ENCODE measurements at places on chromosomes 4 and X.

GRCh38 chr4:125303058-125303457 lies 11.7 kb upstream of the FAT4 start:
- DNase-seq = no peak

DNA sequence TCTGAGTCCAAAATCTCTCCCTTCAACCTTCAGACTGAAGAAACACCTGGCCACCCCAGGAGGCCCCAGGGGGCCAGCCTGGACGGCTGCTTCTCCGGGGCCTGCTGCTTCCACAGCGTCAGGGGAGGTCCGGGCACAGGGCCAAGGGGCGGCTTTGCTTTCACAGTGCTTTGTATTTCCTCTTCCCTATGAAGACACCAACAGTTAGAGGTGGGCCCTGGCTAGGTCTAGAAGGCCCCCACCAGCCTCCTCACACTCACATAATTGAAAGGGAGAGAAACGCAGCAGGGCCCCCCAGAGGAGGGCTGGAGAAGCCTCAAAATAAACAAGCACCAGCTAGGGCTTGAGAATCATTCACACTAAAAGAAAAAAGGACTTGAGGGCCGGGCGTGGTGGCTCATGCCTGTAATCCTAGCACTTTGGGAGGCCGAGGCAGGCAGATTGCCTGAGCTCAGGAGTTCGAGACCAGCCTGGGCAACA lies 17.8 kb downstream of the SCD5 start:
- DNase-seq = peak; percentile 81

DNA sequence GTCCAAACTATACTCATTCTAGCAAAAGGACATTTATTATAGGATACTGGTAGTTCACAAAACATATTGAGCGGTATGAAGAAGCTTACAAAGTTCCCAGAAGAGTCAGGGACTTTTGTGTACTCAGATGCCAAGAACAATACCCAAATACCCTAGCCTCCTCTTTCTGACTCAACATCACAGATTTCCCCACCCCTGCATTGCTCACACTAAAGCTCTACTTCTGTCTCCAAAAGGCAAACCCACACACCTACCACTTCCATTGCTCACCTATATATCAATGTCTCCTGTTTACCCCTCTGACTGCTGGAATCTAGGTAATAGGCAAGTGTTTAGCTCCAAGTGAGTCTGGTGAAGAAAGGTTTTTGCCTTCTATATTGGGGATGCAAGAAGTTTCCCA lies 100.7 kb upstream of the HCCS start:
- no peak for DNase-seq

DNA sequence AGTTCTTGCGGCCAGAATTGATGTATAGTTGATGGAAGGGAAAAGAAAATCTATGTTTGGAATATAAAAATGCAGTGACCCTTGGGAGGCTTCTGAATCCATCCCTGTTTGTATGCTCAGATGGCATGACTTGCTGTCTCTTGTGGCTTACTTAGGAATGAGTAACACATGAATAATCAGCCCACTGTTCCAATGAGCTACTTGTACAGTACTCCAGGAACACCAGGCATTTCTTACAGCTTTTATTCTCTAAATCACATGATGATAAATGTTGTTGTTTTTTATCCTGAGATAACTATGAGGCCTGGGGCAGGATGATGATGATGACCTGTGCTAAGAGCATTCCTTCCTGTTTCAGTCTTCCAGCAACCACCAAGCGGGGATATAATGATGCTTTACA lies 18.9 kb downstream of the TMPRSS11E start:
- DNase-seq = peak; percentile 73

DNA sequence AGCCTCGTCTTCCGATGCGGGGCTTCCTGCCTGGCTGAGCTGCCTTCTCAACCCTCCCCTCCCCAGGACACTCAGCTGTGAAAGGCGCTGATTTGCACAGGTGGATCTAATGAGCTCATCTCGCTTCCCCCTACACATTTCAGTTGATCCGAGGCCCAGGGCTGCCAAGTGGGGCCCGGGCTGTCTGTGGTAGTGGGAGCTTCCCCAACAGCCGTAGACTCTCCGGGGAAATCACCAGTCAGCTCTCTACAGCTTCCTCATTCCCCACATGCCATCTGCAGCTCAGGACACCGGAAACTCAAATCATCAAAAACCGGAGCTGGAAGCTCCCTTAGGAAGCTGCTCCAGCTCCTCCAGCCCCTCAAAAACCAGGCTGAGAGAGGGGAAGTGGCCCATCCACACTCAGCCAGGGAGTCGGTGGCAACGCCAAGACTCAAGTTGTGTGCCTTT lies 56.2 kb downstream of the SMIM20 start:
- DNase-seq = peak; percentile 76

DNA sequence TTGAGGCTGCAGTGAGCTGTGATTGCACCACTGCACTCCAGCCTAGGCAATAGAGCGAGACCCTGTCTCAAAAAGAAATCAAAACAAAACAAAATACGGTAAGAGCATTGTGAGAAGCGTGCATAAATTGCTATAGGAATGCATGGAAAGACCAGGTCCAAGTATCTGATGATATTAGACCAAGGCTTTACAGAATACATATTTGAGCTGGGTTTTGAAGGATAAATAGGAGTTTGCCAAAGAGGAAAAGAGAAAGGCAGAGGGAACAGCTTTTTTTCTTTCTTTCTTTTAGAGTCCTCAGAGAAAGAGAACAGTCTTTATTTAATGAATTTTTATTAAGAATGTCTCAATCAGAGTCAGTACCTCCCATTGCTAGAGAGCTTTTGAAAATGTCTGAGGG lies 79.5 kb upstream of the PRPS1 start:
- no peak for DNase-seq

GRCh38 chr4:23981328-23981727 lies 91.5 kb upstream of the PPARGC1A start:
- peak; percentile 24 for DNase-seq

GRCh38 chrX:13412208-13412600 lies 92.4 kb upstream of the ATXN3L start:
- no peak for DNase-seq

DNA sequence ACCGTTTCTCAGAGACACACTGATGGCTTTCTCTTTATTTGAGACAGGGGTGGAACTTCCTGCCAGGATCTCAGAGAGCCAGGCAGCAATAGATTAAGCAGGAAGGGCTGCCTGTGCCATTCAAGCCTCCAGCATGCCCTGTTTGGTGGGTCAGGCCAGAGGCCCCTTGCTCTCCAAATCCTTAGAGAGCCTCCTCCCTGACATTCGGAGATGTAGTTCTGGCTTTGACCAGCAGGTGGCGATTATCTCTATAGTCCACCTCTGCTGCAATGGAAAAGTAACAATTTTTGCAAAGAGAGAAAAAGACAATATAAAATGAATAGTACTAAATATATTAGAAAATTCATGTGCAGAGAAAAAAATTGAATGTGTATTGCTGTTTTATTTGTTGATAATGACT lies 93.9 kb downstream of the NXF2B start:
- peak; percentile 11 for DNase-seq

- DNase-seq = no peak
These were observed 1.1 kb upstream of the CHST7 start for GRCh38 chrX:46572340-46572936.

- DNase-seq = peak; percentile 81
These were observed at the start of gene SLC16A2 for GRCh38 chrX:74421036-74421739. Gene SLC16A2 (plus strand): TSS chrX:74421493. CDS start chrX:74421638, 145 bp downstream.

DNA sequence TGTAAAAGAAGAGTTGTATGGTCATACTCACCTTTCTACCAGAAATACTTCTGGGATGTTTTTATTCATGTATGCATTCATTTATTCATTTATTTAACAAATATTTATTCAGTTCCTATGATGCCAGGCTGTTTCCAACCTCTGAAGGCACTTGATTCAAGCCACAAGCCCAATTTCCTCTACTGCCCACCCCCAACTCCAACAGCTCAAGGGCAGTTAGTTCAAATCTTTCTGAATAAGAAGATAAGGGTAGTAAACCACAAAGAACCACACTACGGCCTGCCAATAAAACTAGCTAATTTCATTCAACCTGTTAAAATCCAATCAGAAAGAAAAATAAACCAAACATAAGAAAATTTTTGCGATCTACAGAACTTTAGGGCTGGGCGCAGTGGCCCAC lies 31.2 kb downstream of the LRBA start:
- no peak for DNase-seq

DNA sequence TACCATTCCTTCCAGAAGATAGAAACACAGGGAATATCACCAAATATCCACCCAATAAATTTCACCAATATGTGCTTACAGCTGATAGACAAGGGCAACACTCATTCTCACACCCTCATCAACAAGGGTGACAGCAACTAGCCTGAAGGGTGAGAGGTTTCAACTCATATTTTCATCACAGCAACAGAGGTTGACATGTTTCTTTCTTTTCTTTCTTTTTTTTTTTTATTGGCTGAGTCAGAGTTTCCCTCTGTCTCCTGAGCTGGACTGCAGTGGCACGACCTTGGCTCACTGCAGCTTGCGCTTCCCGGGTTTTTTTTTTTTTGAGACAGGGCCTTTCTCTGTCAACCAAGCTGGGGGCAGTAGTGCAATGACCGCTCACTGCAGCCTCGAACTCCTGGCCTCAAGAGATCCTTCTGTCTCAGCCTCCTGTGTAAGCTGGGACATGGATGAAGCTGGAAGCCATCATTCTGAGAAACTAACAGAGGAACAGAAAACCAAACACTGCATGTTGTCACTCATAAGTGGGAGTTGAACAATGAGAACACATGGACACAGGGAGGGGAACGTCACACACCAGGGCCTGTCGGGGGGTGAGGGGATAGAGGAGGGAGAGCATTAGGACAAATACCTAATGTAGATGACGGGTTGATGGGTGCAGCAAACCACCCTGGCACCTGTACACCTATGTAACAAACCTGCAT lies 27.5 kb upstream of the ASMTL start:
- DNase-seq = no peak

DNA sequence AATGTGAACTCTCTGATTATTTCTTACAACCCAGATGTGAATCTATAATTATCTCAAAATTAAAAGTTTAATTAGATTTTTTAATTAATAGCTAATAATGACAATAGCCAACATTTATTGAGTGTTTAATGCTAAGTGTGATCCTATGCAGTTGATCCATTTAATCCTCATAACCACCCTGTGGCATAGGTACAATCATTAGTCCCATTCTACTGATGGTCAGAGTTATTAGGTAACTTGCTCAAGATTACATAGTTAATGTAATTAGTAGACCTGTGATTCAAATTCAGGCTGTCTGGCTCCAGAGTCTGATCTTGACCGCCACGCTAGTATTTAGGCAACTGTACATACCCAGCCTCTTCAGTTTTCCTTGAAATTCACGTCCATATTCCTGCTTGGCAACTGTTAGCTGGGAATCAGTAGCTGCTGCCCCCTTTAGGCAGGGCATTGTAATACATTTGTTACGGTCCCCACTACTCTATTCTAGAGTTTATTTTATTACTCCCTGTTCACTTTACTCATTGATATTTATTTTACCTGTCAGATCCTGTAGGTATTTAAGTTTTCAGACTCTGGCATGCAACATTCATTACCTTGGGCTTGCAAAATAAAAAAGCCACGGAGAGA lies 20.6 kb upstream of the TEC start:
- DNase-seq = no peak

- DNase-seq = no peak
These were observed 38.5 kb downstream of the HPGD start for GRCh38 chr4:174483792-174484191.

DNA sequence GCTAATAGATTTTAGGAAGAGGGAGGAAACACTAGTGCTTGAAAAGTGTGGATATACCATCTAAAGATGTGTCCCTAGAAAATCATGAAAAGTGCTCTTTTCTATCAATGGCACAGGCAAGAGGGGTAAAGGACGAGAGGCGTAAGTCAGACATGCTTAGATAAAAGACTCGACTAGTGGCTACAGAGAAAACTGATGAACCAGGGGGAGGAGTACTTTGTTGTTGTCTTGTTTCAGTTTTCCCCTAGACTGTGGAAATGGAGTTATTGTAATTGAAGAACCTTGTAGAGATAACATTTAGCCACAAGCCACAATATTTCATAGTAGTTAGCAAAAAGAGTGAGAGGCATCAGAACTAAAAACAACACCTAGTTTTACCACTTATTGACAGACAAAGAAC lies 21.4 kb downstream of the GALNTL6 start:
- no peak for DNase-seq

DNA sequence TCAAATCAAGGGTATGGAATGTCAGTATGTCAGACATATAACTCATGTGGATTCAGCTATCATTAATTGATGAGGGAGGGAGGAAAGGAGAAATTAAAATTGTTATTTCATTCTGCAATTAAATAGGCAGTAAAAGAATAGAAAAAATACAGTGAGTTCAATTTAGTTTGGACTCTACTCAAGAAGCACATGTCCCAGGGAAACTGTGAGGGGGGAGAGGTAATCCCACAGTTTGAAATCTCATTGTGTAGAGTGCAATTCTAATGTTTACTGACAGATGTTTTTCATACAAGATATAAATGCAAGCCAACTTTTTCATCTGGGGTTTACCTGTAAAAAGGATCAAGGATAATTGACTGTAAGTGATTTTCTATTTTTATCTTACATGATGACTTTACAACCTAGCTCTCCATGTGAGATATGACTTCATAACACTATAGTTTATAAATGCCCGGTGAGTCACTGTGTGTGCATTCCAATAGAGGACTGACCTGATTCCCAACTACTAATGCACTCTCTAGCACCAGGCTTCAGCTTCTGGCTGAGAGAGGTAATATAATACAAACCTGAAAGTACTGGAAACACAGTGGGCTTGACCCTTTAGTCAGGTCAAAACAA lies 35.2 kb upstream of the SCD5 start:
- peak; percentile 86 for DNase-seq

- peak; percentile 24 for DNase-seq
These were observed 5.9 kb downstream of the ANXA10 start for GRCh38 chr4:168098248-168098717.

GRCh38 chr4:68591204-68591603 lies 15.1 kb upstream of the UGT2B17 start:
- DNase-seq = no peak

GRCh38 chr4:39324446-39324845 lies 41.7 kb downstream of the RFC1 start:
- DNase-seq = no peak

DNA sequence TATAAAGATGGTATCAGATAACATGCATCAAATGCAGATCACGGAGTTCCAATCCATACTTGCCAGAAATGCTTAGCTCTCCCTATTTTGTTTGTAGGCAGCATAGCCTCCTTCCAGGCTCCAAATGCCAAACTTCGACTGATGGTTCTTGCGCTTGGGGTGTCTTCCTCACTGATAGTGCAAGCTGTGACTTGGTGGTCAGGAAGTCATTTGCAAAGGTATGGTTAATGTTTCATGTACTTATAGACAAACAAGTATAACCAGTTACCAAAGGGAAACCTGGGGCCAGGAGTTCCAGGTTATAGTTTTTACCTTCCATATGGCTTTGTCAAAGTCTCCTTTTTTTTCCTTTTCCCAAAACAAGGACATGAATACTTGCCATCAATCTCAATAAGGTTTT lies 5.3 kb downstream of the CWH43 start:
- DNase-seq = no peak

- no peak for DNase-seq
These were observed 40.4 kb downstream of the PPA2 start for GRCh38 chr4:105433421-105433820.

DNA sequence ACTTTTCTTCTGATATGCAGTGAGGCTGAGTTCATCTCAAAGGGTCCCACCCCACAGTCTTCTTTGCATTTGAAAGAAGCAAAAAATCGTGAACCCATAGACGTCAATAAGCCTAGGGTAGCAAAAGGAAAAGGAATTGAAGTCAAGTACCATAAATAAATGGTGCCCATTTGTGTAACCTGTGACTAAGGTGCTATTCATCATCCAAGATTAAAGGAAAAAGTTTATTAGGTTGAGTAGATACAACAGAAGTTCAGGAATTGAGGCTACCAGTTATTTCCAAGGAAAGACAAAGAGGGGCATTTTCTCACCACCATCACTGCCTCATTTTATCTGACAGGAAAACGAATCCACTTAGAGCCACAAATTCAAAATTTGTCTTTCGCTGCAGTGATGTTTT lies 18.8 kb upstream of the GRSF1 start:
- no peak for DNase-seq
